Right lobe of liver (tissue), 6 donors: ENCODE measurements at places on chromosomes 5 and 9.

DNA sequence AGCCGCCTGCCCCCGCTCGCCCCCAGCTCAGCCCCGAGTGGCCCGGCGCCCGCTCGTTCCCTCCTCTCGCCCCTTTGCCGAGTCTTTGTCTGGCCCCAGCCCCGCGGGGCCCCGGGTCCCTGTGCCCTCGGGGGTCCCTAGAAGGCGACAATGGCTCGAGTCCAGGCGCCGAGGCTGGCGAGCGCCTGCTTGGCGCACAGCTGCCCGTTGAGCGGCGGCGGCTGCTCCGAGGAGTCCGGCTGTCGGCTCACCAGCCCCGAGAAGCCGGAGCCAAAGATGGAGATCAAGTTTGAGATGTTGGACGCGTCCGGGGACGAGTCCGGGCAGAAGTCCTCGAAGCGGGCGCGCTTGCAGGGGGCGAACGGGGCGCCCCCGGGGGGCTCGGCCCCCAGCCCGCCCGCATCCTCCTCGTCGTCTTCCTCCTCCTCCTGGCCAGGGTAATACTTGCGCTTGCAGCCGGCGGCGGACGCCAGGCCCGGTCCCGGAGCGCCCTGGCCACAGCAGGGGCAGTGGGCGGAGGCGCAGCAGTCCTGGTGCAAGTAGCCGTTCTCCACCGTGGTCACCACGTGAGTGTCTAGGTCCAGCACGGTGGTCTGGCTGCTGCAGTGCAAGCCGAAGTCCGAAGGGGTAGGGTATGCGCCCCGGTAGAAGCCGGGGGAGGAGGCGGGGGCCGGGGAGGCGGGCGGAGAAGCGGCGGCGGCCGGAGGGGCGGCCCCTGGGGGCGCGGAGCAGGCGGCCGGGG, 1.2 kb downstream of the IER5L start:
- DNase-seq, result peak; percentile 68

- no peak for DNase-seq
These were observed 439.6 kb downstream of the CSNK1G3 start for GRCh38 chr5:123951582-123951977.

DNA sequence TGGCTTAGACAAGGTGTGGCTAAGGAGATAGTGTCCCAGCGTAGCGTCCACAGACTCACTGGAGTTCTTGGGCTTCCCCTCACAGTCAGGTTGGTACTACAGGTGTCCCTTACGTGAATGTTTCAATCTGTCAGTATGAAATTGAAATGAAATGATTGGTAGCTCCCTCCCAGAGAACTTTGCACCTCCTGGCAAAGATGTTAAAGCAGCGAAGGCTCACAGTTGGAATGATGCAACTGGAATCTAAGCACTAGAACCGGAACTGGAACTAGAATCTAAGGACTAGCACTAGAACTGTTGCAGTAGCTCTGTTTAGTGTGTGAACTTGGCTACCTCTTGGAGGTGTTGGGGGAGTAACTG, 1.1 kb downstream of the SLC31A1 start:
- DNase-seq, result no peak

GRCh38 chr9:125043631-125044030, 99.7 kb downstream of the SCAI start:
- DNase-seq, result no peak

- DNase-seq, result no peak
These were observed 21.3 kb downstream of the AKNA start for GRCh38 chr9:114366334-114367128.

DNA sequence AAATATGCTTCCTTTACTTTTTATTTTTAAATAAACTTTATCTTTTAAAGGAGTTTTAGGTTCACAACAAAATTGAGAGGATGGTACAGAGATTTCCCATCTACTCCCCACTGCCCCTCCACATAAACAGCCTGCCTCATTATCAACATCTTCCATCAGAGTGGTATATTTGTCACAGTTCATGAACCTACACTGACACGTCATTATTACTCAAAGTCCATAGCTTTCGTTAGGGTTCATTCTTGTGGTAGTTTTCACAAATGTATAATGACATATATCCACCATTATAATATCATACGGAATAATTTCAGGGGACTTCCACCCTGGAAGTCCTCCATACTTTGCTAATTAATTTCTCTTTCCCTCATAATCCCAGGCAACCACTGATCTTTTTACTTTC, 204.9 kb downstream of the SMARCA2 start:
- no peak for DNase-seq

DNA sequence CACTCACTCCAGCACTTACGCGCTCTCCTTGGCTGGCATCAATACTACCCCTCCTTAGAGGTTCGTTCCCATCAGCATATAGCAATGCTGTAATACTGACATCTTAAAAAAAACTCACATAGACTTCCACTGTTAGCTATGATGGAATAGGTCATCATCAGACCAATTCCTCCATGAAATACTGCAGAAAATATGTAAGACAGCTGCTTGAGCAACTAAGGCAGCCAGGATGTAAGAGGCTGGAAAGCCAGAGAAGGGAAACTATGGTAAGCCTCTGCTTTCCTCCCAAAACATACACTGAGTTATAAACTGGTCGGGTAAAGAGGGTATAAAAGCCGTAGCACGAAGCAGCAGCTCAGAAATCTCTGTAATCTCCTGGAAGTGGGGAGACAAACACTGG, 33.5 kb downstream of the AUH start:
- DNase-seq, result no peak

- no peak for DNase-seq
These were observed 53.8 kb upstream of the RXRA start for GRCh38 chr9:134272302-134273023.

GRCh38 chr5:124492444-124493224, 253.8 kb downstream of the ZNF608 start:
- DNase-seq, result no peak

DNA sequence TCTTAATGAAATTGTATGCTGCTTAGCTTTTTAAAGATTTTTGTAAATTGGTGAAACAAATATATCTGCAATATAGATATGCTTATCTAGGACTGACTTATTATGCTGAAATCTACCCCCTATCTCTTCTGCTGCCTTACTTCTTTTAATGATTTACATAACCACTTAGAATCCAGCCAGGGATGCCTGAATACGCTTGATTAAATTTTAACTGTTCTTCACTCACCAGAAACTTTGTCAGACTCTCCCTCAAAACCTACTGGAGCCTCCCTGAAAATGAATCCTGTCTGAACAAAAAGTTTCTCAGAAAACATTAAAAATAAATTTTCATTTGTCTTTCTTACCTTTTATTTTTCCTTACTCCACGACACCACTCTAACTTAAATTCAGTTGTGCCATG, 111.7 kb downstream of the ST8SIA4 start:
- DNase-seq, result no peak

GRCh38 chr5:112210430-112211005, 208.6 kb downstream of the EPB41L4A start:
- DNase-seq, result no peak

- no peak for DNase-seq
These were observed 16.7 kb downstream of the GFPT2 start for GRCh38 chr5:180336234-180337020.

DNA sequence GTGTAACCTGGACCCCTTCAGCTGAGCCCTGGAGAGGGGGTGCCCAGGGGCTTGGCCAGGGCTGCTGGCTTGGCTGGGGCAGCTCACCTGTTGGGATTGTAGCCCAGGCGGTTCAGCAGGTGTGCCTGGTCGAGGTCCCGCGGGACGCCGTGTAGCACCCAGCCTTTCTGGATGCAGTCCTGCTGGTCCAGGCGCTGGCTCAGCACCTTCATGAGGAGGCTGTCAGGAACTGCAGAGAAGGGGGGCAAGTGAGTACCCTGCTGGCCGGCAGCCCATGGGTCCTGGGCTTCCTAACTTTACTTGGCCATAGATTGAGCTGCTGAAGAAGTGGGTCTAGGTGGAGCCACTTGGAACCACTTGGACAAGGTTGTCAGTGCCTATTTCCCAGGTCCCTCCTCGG, 85.5 kb downstream of the AK8 start:
- DNase-seq, result peak; percentile 41

GRCh38 chr5:98777295-98777694, 3.8 kb downstream of the RGMB start:
- no peak for DNase-seq

DNA sequence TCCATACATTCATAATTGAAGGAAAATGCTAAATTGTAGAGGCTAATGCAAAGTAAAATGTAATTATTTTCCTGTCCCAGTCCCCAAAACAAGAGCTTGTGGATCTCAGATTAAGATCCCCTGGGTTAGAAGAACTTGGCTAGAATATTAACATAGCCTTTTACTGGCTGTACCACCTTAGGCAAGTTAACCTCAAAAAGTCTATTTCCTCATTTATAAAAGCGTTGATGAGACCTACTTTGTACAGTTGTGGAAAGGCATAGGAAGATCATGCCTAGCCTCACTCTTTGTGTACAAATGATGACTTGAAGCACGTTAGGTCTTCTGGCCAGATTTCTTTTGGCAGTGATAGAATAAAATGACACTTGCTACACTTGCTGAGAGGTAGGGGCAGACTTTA, 97.2 kb downstream of the F2RL2 start:
- no peak for DNase-seq

DNA sequence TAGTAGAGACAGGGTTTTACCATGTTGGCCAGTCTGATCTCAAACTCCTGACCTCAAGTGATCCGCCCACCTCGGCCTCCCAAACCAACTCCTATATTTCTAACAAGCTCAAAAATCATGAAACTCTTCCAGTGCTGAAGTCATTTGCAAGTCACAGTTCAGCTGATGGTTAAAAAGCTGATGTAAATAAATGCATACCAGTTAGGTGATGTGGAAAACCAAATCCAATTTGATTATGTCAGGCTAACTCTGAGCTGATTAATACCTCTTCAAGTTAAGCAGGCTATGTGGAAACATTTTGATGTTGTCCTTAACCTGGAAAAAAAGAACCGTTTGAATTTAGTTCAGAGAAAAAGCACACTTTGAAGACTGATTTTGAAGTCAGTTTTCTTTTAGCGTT, 51.0 kb downstream of the TMEM252 start:
- DNase-seq, result no peak

GRCh38 chr5:161660806-161661205, 24.7 kb upstream of the GABRA6 start:
- DNase-seq, result no peak

DNA sequence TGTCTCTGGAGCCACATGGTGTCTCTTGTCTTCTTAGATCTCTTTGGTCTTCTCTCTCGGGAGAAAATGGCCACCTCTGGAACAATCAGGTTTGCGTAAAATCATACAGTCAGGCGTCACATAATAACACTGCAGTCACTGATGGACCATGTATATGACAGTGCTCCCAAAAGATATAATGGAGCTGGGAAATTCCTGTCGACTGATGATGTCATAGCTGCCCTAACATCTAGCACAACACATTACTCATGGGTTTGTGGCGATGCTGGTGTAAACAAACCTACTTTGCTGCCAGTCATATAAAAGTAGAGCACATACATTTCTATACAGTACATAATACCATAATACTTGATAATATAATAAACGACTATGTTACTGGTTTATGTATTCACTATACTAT, 30.1 kb upstream of the RAI14 start:
- DNase-seq, result no peak

GRCh38 chr5:181241393-181241975, 2.2 kb downstream of the RACK1 start:
- DNase-seq, result no peak

GRCh38 chr9:98861781-98862504, 54.5 kb downstream of the GALNT12 start:
- no peak for DNase-seq

DNA sequence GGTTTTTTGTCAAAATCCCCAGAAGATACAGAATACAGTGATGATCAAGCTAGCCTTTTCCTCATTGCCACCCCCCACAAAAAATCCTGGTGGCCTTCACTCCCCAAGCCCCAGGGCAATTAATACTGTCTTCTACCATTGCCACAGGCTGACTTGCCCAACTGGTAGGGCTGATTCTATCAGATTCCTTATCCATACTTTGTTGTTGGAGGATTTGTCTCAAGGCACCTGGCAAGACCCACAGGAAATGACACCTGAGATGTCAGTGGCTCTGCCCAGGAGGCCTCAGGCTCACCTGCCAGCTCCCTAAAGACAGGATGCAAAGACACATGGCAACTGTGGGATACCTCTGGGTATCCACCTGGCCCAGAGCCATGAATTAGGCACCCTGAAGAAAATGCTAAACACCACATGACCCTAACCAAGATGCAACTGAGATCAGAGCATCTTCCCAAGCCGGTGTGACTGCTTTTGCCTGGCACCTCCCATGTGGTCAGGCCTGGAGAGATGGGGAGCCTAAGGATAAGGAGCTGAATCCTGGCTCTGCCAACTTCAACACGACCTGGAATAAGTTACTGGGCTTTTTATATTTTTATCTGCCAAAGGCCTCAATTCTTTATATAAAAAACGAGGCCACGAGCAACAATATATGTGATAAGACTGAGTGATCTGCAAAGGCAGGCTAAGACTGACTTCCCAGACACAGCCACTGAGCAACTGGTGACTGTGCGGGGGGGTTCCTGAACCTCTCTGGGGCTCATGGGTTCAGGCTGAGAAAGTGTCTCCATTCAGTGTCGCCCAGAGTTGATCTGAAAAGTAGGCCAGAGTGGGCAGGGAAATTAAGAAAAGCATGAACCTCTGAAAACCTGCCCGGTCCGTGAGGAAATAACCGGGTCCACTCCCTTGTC, 944 bp downstream of the ATOX1 start:
- no peak for DNase-seq

DNA sequence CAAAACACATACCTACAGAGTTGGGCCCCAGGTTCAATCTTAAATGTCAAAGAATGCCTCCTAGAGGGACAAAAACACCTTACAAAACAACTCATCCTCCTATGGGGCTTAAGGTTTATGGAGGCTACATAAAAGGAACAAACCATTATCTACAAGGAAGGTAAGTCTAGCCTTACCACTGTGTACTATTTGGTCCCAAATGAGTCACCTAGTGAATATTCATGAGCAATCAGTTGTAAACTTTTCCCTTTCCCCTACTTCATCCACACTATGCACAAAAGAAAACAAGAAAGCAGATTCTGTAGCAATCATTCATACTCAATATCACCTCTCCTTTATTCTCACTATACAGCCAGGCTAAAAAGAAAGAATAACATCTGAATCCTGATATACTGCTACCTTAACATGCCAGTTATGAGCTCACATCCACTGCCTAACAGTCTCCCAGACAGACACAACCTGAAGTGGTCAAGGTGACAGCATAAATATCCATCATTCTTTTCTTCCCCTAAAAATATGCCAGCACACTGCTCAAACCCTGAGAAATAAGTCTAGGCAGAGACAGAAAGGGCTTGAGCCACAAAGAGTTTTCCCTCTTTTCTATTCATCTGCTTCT, 6.2 kb downstream of the OXCT1 start:
- DNase-seq, result no peak

DNA sequence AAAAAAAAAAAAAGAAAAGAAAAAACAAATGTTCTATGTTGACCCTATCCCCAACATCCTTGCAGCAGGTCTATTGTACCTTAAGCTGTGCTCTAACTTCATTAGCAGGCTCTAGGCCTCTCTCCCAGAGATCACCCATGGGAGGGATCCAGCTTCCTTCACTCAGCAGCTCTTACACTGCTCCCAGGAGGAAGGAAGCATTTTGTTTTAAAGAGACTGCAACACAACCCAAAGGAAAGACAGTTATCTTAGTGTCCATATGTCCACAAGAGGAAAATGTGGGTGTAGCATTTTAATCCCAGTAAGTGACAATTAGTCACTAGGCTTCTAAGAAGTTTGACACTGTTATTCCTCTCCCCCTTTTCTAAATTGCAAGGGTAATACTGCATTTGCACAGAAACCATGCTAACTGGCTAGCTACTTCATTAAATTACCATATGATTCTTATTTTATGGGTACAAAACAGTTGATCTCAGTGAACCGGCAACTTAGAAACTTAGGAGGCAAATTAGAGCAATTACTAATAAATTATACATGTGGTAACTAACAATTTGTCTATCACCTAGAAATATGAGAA, 58.8 kb downstream of the MARCHF3 start:
- DNase-seq, result no peak
